NCI-H2171 treated with DMSO at 0.1 percent for 48 hours (cell line): ENCODE measurements at places on chromosomes 12 and 14.
A peak's percentile ranks its signal among the peaks of the same experiment; 100 is the strongest.

GRCh38 chr14:42565556-42565955, 958.9 kb downstream of the LRFN5 start:
- DNase-seq, result no peak

DNA sequence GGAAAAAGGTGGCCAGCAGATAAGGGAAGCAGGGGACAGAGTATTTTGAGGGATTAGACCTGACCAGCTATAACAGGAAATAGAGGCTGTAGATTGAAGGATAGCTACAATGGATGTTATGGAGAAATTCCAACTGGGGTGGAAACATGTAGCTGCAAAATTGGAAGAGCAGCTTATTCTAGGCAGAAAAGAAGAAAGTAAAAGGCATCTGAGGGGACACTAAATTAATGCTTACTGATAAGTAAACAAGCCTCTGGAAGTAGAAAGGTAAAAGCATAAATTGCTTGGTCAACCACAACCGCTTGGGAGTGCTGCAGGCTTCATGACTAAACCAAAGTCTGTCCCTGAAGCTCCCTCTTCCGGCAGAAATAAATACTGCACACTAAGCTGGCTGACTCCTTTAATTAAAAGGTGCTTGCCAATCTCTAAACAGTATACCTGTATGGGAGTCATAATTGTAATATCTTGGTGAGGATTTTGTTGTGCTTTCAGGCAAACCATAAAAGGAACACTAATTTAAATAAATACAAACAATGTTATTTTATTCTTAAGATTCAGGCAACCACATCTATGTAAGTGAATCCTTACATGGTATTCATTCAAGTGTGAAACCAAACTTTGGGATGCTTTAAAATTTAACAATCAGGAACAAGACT, 7.7 kb downstream of the UBC start:
- DNase-seq, result no peak

GRCh38 chr12:130880411-130880885, 8.6 kb downstream of the RAN start:
- DNase-seq, result no peak

DNA sequence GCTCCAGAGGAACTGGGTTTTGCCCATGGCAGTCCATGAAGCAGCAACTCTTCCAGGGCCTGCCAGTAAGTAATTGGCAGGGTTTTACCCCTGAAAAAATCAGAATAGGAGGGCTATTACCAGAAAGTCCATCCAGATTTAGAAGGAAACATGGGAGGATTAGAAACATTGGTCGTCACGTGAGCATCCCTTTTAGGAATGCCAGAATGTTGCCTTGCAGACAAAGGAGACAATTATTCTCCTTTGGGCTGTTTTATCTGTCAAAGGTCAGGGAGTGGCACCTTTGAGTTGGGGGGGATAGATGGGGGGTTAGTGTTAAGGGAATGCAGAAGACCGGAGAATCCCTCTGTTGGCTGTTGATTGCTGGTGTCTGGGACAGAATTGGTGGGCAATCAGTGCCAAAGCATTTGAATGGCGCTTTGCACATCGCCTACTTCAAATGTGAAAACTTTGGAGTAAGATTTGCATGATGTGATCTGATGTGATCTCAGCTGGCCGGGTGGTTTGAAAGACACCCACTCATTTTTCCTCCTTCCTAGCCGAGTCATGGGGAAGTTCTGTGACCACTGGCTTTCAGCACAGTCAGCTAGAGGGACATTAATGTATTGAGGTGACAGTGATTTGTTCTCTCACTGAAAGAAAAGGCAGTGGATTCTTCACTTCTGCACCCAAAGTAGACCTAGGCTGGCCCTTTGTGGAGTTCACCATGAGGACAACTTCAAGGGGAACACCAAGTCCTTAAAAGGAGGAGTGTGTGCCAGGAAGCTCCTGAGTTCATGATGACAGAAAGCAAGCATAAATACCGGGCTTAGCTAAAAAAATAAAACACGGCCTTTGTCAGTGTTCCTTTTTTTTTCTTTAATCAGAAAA, 31.4 kb downstream of the FLVCR2 start:
- DNase-seq, result no peak

GRCh38 chr14:35261774-35262173, 30.4 kb upstream of the PSMA6 start:
- no peak for DNase-seq

DNA sequence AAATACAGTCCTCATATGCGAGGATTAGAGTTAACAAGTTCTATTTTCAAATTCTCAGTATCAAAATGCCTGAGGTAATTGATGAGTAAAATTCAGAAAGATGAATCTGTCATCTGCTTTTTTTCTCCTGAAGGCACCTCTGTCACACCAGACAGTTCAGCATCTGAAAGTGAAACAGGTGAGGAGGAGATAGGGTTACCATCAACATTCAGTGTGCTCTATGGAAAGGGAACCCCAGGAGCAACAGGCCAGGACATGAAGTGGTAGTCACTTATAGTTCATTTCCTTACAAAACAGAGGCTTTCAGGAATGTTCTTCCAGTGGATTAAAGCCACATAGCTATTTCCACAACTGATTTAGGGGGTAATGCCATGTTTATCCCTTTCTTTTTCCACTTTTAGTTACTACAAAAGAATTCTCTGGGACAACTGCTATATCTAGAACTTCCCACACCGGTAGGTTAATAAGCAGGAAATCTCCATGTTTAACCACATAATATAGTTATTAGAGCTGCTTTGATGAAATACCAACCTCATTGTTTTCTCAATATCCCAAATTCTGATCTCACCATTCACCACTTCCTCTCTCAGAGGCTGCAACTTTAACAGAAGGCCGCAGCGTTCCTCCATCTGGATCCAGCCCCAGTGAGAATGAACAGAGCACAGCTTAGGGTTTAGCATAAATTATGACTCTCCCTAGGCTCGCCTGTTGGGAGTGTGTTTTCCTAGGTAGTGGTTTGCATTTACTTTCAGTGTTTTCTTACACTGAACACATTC, 177.0 kb upstream of the CNTN1 start:
- peak; percentile 82 for DNase-seq

GRCh38 chr14:65580973-65581372, 168.4 kb downstream of the FUT8 start:
- DNase-seq, result no peak

DNA sequence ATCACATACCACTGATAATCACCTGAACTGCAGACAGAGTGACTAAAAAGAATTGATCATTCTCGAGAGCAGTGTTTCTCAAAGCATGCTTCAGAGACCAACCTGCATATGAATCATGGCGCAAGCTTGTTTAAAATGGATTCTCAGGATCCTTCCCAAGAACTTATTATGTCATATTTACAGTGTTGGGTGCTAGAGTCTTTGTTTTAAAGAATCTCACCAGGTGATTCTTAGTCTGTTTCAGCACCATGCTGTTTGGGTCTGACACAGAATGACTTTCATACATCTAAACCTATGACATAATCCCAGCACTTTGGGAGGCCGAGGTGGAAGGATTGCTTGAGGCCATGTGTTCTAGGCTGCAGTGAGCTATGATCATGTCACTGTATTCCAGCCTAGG, 31.3 kb upstream of the SSPN start:
- no peak for DNase-seq
